ENCODE measurements at places on chromosomes 3 and 15.

DNA sequence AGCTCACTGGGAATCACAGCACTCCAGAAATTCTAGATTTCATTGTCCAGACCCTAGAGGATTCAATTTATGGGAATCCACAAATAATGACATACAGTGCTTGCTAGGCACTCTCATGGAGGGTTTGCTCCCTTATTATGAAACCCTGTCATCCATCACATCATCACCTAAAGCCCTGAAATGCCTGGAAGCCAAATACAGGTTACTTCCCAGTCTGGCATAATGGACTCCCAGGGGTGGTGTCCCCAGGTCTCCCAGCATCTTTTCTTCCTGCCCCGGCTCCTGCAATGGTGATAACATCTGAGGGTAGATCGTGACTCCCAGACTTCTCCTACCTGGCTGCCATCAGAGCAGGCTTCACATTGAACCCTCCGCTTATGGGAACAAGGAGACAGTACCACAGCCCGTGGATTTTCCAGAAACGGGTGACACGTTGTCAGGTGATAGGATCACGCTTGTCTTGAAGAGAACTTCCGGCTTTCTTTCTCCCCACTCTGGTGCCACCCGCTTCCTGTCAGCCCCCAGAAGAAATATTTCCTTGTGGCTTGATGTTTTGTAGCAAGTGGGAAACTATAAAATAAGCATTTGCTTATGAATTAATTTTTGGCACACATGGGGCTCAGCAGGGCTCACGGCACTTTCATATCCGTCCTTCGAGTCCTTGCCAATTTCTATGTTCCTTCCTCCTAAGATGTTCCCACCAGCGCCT is 238.7 kb upstream of the BHLHE40 start:
- no peak for DNase-seq

GRCh38 chr3:104214277-104214676 is 1152.4 kb upstream of the ALCAM start:
- DNase-seq: no peak

- DNase-seq: no peak
These were observed 58.5 kb downstream of the GPR160 start for GRCh38 chr3:170096342-170096741.

DNA sequence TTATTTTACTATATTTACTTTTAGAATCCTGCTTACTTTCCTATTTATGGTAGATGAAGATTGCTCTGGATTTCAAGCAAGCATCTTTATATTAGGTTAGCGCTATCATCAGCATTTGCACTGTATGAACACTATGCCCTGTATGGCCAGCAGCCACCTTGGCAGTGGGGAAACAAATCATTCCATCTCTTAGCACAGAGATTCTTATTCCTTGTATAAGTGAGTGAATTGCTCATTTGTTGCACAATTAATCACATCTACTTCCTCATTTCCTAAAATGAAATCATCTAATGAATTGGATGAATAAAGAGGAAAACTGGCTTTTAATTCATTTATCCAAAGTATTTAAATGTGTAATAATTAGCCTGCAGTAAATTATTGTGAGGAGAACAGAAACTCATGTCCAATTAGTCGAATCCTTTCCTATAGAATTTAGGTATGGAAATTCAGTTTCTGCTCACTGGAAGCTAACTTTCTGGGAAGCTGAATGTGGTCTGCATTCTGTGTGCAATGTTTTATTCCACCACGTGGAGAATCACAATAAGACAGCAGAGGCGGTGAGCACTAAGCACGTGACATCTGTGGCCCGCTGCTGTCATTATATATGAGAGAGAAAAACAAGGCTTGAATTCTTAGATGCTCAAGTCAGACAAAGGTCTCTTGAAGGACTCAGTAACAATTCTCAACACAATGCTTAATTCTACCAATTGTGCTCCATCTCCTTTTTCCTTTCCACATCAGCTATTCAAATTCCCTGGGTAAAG is 93.4 kb downstream of the PEX5L start:
- no peak for DNase-seq

DNA sequence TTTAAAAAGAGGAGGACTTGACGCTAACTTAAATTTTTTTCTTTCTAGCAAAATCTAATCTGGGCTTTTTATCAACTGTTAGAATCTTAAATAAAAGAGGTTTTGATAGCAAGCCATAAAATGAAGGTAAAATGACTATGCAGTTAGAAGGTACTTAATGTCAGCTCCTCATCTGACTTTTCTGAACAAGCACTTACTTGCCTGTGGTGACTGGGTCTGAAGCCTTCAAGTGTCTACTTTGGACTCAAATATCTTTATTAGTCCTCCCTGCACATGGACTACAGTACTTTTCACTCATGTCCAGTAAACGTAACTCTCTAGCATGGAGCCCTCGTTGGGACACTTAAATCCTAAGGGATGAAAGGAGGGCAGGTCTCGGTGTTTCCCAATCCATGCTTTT is 135.9 kb downstream of the P2RY1 start:
- DNase-seq: no peak

- DNase-seq: no peak
These were observed 57.4 kb downstream of the MRPS25 start for GRCh38 chr3:15007681-15008141.

GRCh38 chr3:29949940-29950616 is 656.3 kb upstream of the TGFBR2 start:
- DNase-seq: no peak

DNA sequence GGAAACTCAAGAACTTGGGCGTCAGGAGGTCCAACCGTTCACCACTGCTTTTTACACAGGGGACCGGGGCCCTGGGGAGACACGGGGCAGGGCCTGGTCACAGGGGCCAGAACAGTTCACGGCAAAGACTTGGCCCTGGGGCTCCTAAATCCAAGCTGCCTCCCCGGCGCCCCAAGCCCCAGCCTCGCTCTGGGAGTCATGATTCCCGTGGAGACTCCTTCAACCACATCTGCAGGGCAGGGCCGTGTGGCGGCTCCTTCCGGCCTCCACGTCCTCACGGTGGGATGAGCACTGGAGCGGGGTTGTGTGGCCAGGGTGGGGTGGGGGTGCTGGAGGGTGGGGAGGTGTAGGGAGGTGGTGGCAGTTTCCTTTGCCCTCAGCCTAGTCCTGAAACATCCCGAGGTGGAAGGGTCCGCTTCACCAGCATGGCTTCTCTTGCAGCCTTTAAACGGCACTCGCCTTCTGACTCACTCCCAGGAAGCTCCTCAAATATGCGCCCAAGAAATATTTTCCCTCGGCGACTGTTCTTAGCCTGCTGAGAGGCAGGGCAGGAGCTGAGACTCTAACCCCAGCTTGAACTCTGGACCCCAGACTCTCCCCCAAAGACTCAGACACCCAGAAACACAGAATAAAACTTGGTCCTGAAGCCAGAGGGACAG is 1.8 kb downstream of the MUC4 start:
- DNase-seq: no peak

GRCh38 chr3:124516333-124516732 is 213.9 kb upstream of the UMPS start:
- no peak for DNase-seq

DNA sequence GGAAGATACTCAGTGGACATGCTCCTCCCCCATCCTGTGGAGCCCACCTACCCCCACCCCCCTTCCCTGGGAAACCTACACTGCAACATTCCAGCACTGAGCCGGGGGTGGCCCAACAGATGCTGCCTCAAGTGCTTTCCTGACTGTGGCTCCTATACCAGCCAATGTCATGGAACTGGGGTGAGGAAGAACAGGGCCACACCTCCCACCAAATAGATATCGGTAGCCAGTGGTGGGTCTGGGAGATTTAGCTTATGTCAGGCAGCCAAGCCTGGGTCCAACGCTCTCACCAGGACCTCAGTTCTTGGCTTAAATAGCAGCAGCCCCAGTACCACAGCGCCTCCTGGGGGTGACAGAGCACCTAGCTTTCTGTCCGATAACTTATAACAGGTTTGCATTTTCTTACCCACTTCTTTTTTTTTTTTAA is 30.3 kb downstream of the CDC25A start:
- DNase-seq: peak; percentile 7

- DNase-seq: no peak
These were observed 114.2 kb downstream of the CNTN3 start for GRCh38 chr3:74500257-74500656.

- no peak for DNase-seq
These were observed 479.0 kb downstream of the AGBL1 start for GRCh38 chr15:86558686-86559085.

DNA sequence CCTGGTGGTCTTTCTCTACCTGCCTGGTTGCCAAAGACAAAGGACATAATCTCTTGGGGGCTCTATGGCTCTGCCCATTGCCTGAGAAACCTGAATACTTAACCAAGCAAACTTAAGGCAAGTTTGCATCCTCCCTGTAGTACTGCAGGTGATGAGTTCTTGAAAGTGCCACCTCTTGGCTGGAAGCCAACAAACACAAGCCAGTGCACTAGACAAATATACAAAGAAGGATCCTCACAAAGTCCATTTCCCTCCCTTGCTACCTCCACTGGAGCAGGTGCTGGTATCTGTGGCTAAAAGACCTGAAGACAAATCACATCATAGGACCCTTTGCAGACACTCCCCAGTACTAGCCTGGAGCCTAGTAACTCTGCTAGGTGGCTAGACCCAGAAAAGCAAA is 772.3 kb downstream of the SI start:
- no peak for DNase-seq

DNA sequence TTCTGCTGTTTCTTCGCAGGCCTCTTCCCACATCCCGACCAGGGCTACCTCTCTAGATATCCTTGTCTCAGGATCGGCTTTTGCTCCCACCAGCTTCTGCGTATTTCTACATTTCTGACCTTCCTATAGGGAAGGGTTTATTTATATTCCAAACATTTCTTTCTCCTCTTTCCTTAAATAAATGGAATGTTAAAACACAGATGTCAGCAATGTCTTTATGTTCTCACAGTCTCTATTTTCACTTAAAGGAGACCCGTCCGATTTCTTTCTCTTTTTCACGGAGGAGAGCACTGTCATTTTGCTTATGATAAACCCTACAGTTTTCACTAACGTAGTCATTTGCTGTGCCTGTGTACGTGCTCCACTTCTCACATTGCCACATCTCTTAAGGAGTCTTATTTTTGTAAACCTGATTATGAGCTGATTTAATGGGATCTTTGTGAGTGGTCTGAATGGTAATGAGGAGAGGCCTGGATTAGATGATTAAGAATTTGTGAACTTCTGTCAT is 630 bp downstream of the KIF15 start:
- DNase-seq: no peak

DNA sequence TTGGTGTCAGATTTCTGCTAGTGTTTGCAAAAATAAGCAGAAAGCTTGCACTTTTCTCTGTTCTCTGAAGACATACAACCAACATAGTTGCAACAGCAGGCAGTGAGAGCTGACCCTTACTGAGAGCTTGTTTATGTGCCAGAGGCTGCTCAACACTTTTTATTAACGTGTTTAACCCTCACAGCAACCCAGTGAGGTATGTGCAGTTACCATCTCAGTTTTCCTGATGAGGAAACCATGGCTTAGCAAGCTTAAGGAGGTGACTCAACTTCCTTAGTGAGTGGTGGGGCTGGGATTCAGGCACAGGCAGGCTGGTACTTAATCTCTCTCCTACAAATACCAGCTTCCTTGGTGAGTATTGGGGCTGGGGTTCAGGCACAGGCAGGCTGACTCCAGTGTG is 158.1 kb upstream of the CTDSPL start:
- DNase-seq: no peak

GRCh38 chr3:94232921-94233320 is 170.1 kb downstream of the NSUN3 start:
- DNase-seq: no peak

GRCh38 chr3:189936201-189936945 is 184.3 kb downstream of the P3H2 start:
- DNase-seq: no peak

DNA sequence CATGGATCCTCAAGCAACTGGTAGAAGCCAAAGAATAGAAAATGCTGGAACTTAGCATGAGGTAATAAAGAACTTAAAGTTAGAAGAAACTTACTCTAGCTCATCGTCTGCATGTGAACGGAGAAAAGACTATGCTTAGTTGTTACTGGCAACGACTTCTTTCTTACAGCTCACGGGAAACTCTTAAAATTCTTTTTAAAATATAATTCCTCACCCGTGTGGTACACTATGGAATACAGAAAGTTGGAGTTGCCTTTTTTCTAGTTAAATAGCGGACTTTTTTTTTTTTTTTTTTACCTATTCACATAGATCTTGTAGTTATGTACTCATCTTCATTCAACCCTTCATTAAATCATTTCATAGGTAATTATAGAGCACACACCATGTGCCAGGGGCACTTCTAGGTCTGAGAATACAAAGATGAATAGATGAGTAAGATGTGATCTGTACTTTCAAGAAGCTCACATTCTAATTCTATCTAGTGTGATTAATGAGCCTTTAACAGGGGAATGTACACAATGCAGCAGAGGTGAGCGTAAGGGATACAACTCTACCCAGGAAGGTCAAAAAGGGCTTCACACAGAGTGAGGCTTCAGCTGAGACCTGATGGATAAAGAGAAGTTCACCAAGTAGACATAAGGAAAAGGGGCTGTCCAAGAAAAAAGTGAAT is 18.4 kb upstream of the KCNMB2 start:
- DNase-seq: no peak

- no peak for DNase-seq
These were observed 322.7 kb upstream of the ZNF717 start for GRCh38 chr3:76107935-76108570.

- no peak for DNase-seq
These were observed 99.3 kb upstream of the ALDH1A3 start for GRCh38 chr15:100780208-100780800.

DNA sequence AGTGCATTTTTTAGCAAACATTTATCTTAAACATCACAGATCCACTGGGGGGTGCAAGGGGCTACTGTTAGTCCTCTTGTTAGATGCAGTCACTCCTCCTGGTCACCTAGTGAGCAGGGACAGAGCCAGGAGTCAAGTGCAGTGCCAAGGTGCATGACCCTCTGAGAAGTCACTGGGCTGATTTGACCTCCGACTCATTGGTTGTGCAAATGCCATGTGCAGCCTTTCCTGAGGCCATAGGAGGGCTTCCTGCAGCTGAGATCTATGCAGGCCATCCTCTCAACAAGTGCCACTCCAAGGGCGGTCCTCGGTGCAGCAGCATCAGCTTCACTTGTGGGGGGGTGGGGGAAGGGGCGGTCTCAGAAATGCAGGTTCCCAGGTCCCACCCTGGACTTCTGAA is 60.2 kb downstream of the GPD1L start:
- no peak for DNase-seq

GRCh38 chr3:123229145-123229544 is 27.4 kb downstream of the SEC22A start:
- no peak for DNase-seq

Data from effector CD8-positive, alpha-beta T cell (primary cell).